AG09309 (cell line): ENCODE measurements at places on chromosomes 7 and 10.

GRCh38 chr10:77190291-77190690 lies 447.3 kb downstream of the KCNMA1 start:
- no peak for DNase-seq

GRCh38 chr10:5259952-5260578 lies 63.4 kb downstream of the AKR1C4 start:
- no peak for DNase-seq

GRCh38 chr7:13236026-13236425 lies 548.6 kb downstream of the ARL4A start:
- no peak for DNase-seq

DNA sequence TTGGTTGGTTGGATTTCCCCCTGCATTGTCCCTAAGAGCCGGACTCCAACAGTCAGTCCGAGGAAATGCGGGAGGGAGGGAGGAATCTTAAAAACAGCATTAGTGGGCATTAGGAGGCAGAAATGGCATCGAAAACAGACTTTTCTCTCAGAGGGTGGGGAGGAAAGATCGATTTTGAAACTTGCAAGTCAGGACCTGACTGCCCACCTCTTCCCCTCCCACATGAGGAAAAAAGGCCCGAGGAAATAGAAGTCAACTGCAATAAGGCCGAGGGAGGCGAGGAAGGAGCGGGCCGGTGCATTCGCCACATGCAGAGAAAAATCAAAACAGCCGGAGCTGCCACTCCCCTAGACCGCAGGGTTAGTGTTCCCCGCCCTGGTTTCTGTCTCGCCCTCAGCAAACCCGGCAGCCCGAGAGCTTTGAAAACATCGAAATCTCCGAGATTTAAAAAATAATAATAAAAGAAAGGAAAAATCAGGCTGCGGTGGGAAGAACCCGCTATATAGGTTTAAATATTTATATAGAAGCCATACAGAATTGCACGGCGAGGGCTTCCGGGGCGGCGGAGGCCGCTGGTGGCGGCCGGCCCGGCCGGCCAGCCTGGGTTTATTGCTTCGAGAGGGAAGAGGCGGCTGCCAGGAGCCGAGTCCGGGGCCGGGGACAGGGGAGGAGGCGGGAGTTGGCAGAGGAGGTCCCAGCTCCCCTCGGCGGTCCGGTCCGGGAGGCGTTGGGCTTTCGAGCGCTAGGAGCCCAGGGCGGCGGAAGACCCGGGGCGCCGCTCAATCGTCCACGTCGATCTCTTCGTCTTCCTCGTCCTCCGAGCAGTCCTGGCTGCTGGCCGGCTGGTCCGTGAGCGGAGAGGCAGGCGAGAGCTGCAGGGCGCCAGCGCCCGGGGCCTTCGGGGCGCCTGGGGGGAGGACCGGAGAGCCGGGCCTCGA lies 2.5 kb downstream of the LBX1 start:
- DNase-seq = no peak

- DNase-seq = no peak
These were observed 121.1 kb downstream of the CXCL12 start for GRCh38 chr10:44263771-44264170.

DNA sequence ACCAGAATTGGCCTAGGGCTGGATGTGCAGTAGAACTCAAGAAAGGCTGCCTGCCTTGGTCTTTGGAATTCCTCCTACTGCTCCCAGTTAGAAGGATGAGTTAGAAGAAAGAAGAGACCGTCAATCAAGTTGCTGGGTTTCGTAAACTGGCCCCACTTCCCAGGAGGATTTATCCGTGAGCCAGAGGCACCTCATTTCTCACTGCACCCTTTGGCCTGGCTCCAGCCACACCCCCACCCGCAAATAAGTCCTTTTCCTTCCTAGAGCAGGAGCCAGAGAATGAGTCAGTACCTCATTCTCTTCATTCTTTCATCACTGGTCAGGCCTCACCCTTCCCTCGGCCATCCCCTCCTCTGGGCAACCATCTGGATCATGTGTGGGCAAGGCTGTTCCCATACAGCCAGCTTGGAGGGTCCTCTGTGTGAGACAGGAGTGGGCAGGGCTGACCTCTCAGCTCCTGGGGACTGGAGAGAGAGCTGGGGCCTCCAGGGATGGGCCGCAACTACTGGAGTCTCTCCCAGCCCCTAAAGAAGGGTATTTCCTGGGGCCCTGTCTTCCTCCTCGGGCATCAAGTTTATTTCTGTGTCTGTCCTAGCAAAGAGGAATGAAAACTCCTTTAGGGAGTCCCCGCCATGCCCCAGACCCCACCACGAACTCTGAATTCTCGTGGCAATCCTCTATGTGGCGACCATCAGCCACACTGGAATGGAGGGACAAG lies 87.2 kb upstream of the DUSP5 start:
- peak; percentile 97 for DNase-seq

- DNase-seq = no peak
These were observed 265.6 kb downstream of the CCDC3 start for GRCh38 chr10:12735843-12736462.

DNA sequence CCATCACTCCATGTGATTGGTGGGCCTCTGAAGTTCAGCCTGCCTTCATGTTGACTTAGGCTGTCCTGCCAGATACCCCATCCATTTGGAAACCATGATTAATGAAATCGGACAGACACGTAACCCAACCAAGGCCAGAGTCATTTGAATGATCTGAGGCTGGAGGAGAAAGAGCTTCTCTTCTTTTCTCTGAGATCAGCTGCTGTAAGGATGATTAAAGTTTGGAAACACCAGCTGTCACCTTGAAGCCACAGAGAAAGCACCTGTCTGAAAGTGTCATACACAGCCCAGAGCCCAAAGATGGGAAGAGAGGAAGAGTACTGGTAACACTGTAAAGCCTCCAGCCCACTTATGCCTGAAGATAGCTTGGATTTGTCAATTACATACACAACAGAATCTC lies 22.9 kb downstream of the NEBL start:
- no peak for DNase-seq

- DNase-seq = no peak
These were observed 94.0 kb upstream of the PPP2R2D start for GRCh38 chr10:131806646-131807317.

DNA sequence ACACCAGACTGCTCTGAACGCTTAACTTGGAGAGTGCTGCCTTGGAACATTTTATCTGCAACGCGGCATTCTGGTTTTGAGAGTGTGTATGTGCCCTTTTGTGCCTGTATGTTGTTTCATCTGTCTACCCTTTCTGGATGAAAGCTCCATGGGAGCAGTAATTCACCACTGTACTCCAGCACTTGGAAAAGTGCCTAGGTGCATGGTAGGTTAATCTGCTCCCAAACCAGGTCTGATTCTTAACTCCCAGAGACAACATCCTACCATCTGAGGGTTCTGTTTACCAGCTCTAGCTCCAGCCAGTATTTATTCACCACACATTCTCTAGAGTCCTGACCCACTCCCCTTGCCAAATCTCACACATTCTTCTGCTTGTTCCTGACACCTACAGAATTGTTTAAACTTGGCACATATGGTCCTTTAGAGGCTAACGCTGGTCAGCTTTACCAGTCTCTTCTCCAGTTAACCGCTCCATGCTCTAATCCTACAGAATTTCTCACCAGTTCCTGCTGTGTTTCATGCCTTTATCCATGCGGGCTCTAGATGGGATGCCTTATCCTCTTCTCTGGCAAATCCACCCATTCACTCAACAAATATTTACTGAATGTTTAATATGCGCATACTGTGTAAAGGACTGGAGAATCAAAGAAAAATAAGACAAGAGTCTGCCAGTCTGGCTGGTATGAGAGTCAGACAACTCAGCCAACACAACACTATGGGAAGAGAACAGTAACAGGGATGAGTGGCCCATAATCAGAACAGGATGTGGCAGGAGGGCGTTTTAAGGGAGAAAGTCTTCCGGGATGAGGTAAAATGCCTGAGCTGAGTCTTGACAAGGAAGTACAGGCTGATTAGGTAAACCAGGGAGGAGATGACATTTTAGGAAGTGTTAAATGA lies 46.3 kb downstream of the MTPN start:
- DNase-seq = peak; percentile 16

DNA sequence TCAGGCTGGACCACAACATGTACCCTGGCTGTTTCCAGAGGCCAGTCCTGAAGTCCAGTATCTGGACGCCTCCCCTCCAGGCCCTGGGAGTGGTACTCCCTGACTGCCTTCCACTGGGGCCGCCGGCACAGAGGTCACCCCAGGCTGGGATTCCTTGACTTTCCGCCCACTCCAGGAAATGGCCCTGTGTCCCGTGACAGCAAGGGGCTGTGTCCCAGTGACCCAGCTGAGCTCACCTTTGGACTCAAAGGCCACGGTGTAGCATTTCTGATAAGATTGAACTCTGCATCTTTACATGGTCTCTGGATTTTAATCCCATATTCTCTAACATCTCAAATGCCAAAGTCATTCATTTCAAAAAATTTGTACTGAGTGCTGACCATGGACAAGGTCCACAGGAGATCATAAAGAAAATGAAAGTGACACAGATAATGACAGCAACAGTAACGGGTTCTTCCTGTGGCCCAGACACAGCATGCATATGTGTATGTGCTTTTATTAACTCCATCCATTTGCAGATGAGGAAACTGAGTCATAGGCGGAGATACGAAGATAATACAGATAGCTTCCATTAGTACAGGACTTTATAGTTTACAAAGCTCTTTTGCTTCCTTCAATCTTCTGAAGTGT lies 5.4 kb downstream of the ADAMTS14 start:
- DNase-seq = no peak

GRCh38 chr7:138937484-138937883 lies 43.7 kb downstream of the KIAA1549 start:
- no peak for DNase-seq

DNA sequence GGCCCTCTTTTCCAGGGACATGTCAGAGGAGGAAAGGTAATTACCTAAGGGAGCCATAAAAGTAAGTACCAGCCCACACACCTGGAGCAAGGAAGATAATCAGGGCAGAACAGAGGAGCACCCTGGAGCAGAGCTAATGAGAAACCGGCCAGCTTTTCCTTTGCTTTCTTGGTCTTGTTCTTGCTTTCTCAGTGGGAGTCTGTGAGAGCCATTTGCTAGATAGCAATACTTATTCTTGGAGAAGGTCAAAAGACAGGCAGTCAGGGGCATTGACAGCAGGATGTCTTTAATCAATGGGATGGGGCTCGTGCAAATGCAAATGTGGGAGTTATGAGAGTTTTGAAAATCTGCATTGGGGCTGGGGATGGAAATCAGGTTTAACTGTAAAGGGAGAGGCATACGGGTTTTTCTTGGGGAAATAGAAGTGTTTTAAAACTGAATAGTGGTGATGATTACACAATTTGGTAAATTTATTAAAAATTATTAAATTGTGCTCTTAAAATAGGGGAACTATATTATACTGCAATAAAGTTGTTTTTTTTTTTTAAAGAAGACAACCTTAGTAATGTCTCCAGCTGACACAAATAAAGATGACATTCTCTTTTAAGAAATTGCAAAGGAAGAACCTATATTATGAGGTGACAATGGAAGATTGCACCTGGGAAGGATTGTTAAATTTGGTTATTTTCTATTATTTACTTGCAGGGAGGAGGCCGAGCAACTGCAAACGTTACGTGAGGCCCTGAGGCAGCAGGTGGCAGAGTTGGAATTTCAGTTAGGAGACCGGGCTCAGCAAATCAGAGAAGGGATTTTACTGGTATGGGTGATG lies 35.6 kb upstream of the PPP1R17 start:
- no peak for DNase-seq

GRCh38 chr10:58622246-58622645 lies 109.6 kb downstream of the BICC1 start:
- DNase-seq = no peak

DNA sequence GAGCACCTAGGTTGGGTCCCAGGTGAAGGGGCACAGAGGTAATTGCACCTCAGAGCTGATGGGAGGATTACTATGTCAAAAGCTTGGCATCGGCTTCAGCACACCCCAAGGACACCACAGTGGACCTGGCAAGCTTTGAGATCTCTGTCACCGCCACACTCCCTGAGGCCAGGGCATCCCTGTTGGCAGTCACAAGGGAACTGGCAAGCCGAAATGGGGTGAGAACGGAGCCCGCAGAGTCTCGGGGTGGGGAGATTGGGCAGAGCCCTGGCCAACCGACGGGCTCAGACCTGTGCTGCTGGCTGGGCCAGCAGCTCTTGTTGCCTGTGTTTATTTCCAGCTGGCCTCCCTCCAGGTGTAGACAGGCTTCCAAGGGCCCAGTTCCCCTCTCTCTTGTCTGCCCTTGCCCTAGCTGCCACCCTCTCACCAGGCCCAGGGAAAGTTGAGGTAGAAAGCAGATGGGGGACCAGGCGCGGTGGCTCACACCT lies 2.5 kb downstream of the HSPB1 start:
- DNase-seq = no peak

DNA sequence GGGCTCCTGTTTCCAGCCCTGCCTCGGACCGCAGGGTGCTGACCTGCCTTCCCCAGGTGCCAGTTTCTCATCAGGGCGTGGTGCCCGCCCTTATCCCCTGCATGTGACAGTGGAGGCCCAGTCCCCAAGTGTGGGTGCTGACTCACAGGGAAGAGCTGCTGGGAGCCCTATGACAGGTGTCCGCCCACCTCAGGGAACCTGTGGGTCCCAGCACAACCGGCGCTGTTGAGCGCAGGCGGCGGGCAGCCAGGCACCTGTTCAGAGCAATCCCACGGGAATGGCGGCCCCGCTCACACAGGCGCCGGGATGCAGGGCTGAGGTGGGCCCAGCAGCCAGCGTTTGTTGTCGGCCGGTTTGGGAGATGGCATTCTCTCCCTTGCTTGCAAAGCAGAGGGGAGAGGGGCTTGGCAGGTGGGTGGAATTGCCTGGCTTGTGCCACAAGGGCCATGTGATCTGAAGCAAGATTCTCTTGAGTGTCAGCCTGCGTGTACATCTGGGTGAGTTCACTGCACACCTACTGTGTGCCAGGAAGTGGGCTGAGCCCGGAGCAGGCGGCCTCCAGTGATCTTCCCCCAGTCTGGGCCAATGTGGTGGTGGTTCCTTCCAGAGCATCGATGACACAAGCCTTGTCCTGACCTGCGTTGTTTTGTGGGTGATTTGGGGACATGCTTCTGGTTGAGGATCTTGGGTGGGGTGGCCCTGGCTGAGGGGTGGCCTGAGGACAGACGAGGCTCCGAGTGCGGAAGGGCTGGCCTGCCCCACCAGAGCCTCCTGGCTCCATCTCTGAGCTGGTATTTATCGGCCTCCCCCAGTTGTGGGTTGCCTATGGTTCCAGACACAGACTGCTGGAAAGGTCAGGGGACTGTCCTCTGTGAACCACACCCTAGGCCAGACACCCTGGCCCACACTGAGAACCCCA lies 2.4 kb downstream of the PWWP2B start:
- no peak for DNase-seq

DNA sequence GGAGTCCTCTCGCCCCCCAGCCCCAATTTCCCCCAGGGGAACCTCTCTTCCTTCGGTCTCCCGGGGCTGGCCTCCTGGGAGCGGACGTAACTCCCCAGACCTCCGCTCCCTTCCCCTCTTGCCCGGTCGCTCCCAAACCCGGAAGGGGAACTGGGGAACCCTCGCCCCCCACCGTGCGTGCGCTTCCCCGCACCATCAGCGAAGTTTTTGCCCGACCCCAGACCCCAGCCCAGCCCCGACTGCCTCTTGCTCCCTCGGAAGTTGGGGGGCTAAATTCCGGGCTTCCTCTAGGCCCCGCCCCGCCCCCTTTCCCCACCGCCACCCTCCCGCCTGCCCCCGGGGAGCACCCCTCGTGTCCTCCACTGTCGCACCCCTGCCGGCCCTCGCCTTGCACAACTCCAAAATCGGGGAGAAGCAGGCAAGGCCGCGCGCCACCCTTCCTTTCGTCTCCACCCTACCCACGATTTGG lies 436 bp downstream of the GNB2 start:
- DNase-seq = no peak

GRCh38 chr10:108753326-108753725 lies 1170.0 kb downstream of the XPNPEP1 start:
- no peak for DNase-seq

GRCh38 chr10:48448796-48449195 lies 142.3 kb downstream of the MAPK8 start:
- DNase-seq = no peak
